Muscle of arm (tissue), 14 donors: ENCODE measurements at places on chromosomes 6 and 20. TPM values are rescaled to one million over a fixed set of nuclear protein-coding genes. Genes with fewer than 3 reads are reported as not detected.

IL17A gene
- not detected for polyA plus RNA-seq

CD83 gene
- polyA plus RNA-seq: 10.9 TPM

GRCh38 chr20:24895431-24895830 is 53.6 kb upstream of the CST7 start:
- no peak for DNase-seq

DNA sequence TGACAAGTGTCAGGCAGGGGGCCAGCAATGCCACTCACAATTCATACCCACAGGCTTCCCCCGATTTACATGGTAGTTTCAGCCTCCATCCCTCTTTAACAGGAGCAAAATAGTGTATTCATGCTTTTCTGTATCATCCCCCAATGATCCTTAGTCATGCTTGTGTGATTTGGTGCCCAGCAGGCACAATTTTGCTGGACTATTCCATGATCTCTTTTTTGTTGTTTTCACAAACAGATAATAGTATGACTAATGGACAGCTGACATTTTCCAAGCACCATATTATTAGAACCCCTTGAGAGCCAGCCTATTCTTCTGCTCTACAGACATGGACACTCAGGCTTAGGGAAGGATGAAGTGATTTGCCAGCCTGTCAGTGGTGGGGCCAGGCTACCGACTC is 128.2 kb upstream of the RIPOR2 start:
- DNase-seq: no peak

TCF21 gene
- polyA plus RNA-seq: 0.10 TPM

DNA sequence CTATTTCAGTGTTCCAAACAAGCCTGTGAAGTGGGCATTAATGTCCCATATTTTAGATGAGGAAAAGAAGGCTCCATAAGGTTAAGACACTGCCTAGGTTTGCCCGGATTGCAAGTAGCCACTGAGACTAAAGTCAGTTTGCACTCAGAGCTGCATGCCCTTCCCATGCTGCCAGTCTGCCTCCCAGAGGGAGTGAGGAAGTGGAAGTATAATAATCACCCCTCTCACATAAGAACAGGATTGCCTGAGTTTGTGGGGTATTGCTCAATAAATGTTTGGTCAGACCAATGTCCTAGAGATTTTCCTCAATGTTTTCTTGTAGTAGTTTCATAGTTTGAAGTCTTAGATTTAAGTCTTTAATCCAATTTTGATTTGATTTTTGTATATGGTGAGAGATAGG is 43.9 kb upstream of the CLIC5 start:
- no peak for DNase-seq

- DNase-seq: no peak
Measured at GRCh38 chr20:31770243-31770642, 31.2 kb downstream of the TPX2 start.

CST2 gene
- polyA plus RNA-seq: not detected

GRCh38 chr6:87702589-87702945 is 534 bp upstream of the AKIRIN2 start:
- no peak for DNase-seq

DNA sequence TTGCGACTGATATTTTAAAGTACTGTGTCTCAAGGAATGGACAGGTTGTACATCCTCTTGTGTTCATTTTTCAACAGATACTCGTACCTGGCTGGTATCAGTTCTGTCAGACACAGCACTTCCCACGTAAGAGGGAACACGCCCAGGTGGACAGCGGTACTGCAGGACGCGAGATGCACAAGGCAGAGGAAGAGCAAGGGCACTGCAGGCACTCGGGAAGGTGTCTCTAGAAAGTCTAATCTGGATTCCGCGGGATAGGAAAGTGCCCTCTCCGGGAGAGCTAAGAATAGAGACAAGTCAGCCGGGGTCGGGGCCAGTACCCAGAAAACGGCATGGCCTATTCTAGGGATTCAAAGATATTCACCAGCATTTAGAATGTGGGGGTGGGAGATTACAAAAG is 94.2 kb upstream of the MBOAT1 start:
- DNase-seq: no peak

- DNase-seq: no peak
Measured at GRCh38 chr20:16388731-16389130, 184.5 kb downstream of the KIF16B start.

ERVFRD-1 gene
- 0.16 TPM for polyA plus RNA-seq

- DNase-seq: no peak
Measured at GRCh38 chr20:61694682-61695081, 371.0 kb downstream of the TAF4 start.

DNA sequence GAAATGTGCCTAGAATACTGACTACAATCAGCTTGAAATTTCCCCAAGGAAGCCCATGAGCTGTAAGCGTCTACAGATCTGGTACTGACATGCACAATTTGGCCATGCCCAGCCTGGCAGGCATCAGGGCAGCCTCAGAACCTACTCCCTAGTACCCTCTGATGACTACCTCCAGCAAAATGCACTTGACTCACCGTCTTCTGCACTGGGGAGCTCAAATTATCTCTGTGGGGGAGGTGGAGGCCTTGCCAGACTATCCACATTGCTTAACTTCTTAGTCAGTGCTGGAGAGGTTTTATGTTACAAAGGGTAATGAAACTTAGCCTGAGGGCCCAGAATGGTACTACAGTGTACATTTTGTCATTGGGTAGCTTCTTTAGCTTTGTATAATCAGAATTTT is 126.0 kb upstream of the ADGRF1 start:
- DNase-seq: no peak

DNA sequence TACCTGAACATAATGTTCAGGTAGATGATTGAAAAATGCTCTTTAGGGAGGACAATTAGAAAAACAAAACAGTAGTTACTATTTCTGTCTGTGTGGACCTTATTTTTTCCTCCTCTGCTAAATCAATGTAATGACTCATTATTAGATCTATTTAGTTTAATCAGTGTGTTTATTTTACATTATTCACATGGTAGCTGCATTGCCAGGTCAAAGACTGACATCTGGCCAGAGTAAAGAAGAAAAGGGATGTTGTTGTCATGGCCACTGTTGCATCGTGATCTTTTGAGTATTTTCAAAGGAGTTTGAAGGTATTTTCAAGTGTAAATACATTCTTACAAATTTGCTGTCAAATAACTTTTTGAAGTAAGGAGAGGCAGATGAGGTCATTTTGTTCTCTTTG is 5.9 kb downstream of the CMTR1 start:
- DNase-seq: no peak

- DNase-seq: no peak
Measured at GRCh38 chr20:51871943-51872342, 69.6 kb upstream of the SALL4 start.

BEND3 gene
- not detected for polyA plus RNA-seq

DNA sequence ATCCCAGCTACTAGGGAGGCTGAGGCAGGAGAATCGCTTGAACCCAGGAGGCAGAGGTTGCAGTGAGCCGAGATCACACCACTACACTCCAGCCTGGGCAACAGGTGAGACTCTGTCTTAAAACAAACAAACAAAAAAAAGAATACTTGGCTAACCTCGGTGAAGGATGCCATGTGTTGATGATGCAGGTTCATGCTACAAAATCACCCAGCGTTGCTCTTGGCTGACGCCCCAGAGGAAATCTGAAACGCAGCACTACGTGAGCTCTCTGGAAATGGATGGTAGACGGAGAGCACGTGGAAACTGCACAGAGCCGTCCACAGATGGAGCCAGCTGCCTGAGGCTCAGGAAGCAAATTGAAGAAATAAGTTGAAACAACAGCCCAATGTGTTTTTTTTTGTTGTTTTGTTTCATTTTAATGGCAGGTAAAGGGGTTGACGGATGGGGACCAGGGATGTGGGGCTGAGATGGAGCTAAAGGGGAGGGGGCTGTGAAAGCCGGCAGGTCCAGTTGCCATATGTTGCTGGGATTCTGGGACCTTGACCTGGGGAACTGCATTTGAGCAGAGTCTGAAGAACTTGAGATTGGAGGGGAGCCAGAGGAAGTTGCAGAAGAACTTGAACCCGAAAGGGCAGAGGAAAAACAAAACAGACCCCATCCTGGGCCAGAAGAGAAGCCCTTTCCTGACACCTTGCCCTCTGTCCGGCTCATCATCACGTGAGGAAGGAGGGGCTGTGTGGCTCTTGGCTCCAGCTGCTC is 12.8 kb upstream of the MANBAL start:
- peak; percentile 64 for DNase-seq

- no peak for DNase-seq
Measured at GRCh38 chr6:19669206-19669605, 168.0 kb upstream of the ID4 start.

TP53INP2 gene
- polyA plus RNA-seq: 9.9 TPM

GTSF1L gene
- not detected for polyA plus RNA-seq

LHFPL5 gene
- not detected for polyA plus RNA-seq

DNA sequence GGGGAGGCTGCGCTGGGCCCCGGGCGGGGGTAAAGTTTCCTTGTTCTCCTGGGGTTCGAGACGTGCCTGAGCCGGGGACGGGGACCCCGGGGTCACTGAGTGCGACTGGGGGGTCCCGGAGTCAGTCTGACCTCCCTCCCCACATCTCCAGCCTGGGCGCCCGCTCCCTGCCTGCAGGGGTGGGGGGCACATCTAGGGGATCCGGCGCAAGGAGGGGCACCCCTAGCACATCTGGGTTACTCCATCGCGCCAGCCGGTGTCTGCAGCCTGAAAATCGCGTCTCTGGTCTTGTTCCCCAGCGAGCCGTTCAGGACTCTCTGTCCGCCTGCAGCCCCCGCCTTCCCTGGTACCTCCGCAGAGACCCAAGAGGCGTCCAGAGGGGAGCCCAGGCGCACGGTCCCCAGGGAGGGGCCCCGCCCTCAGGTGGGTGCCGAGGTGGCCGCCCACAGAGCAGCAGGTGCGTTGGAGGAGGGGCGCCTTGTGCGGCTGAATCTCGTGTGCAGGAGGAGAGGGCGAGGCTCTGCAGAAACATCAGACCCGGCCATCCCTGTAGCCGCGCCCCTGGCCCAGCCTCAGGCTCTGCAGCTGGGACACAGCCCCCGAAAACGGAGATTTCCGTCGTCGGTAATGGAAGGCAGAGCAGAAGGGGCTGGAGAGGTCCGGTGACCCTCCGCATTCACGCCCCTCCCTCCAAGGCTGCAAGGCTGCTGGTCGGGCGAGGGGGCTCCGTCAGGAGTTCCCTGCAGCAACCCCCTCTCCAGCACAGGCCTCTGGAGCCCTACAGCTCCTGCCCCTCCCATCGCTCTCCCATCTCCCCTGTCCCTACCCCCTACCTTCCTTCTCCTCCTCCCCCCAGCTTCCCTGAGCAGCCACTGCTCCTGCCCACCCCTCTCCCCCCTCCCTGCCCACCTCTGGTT is 628 bp upstream of the CHRNA4 start:
- DNase-seq: no peak

- no peak for DNase-seq
Measured at GRCh38 chr20:4471221-4471620, 250.5 kb upstream of the PRND start.

DNA sequence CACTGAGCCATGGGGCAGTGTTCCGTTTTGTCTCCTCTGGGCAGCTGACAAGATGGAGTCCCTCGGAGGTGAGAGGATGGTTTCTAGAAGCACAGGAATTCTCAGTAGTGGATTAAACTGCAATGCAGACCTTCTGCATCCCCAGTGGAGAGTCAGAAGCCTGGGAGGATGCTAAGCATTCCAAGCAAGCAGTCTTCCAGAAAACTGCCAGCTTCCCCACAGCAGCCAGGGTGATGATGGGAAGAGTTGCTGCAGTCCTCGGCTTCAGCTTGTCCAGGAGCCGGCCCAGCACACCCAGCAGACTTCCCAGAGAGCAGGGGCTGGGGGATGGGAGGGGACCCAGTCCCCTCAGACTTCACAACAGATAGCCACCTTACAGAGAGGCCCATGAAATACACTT is 163.6 kb downstream of the LY86 start:
- no peak for DNase-seq

DNA sequence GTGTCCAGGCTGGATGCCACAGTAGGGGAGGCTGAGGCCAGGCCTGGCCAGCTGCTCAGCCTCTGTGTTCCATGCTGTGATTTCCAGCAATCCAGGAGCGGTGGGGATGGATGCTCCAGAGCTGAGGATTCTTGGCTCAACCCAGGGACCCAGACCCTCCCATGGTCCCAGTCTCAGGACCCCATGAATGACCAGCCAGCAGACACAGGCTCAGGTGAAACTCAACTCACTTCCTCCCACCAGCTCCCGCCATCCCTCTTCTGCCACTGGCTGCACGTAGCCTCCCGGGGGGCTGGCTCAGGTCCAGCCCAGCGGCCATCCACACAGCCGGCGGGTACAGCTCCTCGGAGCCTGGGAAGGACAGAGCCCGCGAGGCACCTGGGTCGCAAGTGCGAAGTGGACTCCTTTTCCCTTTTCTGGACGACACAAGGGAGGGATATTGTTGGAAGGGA is 54.5 kb upstream of the DACT2 start:
- no peak for DNase-seq

CFB gene
- 1.4 TPM for polyA plus RNA-seq

CTCFL gene
- polyA plus RNA-seq: 0.27 TPM

GRCh38 chr6:150788089-150788488 is 77.4 kb upstream of the MTHFD1L start:
- no peak for DNase-seq

DNA sequence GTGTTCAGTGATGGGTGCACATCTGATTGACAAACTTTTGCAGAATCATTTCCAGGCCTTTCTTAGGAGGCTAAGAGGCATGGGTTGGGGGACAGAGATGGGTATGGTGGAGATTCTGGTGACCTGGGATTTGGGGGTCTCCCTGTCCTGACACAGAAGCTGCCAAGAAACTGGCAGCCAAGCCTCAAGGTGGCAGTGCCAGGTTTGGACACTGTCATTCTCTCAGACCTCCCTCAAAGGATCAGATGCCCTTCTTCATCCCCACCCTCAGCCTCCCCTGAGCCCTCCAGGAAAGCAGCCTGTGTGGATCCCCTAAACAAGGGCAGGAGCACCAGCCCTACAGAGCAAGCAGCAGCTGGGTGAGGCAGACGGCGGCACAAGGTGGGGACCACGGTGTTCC is 18.1 kb upstream of the MAS1L start:
- no peak for DNase-seq

SPATA25 gene
- polyA plus RNA-seq: 6.0 TPM

DNA sequence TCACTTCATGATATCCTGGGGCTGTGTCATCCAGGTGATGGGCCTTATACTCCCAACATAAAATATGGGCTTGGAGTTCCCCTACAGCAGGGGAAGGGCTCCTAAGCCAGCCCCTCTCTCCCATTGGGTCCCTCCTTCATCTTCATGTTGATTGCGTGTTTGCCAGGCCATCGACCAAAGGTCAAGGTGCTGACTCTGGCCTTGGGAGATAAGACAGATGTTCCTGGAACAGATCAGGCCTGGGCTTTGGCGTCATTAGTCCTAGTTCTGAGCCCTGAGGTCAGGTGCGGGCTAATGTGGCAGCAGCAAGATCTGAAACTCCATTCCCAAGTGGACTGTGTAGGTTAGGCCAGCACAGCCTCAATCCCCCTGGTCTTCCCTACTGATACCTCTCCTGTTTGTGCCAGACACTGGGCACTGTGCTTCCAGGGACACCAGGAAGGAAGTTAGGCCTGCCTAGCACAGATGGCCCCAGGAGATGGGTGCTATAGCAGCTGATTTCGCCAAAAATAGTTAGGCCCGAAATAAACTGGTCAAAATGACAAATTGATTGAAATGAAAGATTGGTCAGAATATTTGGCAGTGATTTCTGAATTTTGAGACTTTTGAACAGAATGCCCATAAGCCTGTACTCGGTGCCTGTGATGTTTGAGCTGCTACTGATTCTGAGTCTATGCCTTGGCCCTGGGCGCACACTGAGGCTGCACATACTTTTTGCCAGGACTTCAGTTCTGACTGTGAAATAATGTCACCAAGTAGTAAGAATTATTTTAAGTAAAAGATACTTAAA is 28.8 kb downstream of the EPB41L1 start:
- DNase-seq: no peak

- no peak for DNase-seq
Measured at GRCh38 chr20:37500311-37500710, 20.7 kb upstream of the NNAT start.
